ENCODE measurements at places on chromosomes 12 and 14. TPM values are rescaled to one million over a fixed set of nuclear protein-coding genes. Genes with fewer than 3 reads are reported as not detected.

SERPINA5 gene
- total RNA-seq: 1.4 TPM

A2M gene
- total RNA-seq: 76.7 TPM

TSPAN11 gene
- 21.4 TPM for total RNA-seq

ERP27 gene
- not detected for total RNA-seq

ACRBP gene
- 2.4 TPM for total RNA-seq

GRCh38 chr14:83863042-83863774 lies 1666.7 kb upstream of the FLRT2 start:
- no peak for DNase-seq

DNA sequence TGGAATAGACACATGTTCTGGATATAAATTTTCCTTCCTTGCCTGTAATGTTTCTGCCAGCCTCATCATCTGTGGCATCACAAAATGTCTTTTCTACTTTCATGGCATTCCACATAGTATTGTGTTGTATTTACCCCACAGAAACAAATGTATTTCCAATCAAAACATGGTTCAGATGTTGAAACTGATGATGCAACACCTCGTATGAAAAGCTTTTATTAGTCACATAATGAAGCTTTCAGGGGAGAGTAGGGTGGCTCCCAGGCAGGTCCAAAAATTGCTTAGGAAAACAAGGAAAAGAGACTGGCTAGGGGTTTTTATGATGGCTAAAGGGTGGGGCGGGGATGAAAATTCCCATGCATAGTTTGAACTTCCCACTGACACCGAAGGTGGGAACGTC lies 29.1 kb upstream of the ZNF641 start:
- no peak for DNase-seq

- no peak for DNase-seq
Measured at GRCh38 chr12:47112679-47113078, 32.9 kb upstream of the AMIGO2 start.

DNA sequence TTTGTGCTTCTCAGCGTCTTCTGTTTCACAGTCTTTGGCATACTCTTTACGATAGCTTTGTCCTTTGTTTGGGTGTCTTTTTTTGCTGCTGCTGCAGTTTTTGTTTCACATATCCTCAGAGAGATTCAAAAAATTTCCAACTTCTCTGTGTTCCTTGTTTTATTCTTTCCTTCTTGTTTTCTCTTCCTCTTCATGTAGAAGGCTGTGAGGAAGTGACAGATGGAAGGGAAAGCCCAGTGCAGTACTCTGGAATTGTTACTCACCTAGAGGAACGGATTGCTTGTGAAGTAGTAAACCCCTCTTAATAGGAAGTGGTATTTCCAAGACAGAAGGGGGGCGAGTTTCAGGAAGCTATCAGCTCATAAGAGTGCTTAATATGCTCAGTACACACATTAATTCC lies 1.7 kb downstream of the CREBL2 start:
- DNase-seq: no peak

DNA sequence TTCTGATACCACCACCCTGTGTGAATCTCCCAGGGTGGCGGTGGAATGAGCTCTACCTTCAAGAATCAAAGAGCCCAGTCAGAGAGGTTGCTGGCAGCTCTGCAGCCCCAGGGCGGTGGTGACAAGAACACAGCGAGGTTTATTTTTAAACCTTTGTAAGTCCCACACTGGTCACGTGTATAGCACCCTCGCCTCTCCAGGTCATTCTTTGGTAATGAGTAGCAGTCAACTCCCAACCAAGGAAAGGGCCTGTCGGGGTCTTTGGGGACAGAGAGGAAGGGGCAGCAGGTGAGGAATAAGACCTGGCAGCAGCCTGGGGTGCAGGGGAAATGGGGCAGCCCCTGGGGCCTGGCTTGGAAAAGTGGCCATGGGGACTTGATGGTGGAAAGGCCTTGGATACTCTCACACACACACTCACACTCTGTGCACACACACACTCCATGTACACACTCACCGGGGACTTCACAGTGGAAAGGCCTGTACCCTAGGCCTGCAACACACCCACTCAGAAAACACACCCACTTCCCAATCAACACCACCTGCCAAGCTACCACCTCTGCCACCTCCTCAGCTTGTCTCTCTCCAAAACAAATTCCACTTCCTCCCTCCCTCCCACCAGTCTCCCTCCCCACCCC lies 178.6 kb downstream of the DPF3 start:
- no peak for DNase-seq

- no peak for DNase-seq
Measured at GRCh38 chr14:103519043-103519836, 3.4 kb downstream of the CKB start.

DNA sequence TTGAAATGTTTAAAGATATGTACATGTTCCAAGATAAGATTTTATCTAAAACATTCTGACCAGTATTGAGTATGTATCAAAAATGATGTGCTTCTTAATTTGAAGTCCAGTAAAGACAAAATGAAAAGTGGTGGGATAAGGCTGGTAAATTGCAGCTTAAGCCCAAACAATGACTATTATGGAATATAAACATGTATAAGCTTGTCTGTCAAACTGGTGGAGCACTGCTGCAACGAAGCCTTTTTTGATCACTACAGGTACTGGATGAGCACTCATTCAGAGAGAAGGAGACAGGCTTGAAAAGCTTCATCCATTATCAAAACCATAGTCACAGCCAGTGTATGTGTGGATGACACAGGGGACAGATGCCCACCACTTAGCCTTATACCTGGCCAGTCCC lies 138.4 kb downstream of the ATP23 start:
- no peak for DNase-seq

- no peak for DNase-seq
Measured at GRCh38 chr14:24780281-24780680, 146.3 kb upstream of the GZMB start.

MANSC1 gene
- total RNA-seq: 5.5 TPM

GRCh38 chr12:62162214-62162613 lies 98.0 kb upstream of the USP15 start:
- no peak for DNase-seq

SLC41A2 gene
- total RNA-seq: 3.8 TPM

- DNase-seq: no peak
Measured at GRCh38 chr14:27315947-27316346, 718.1 kb upstream of the NOVA1 start.

SPIC gene
- not detected for total RNA-seq

DNA sequence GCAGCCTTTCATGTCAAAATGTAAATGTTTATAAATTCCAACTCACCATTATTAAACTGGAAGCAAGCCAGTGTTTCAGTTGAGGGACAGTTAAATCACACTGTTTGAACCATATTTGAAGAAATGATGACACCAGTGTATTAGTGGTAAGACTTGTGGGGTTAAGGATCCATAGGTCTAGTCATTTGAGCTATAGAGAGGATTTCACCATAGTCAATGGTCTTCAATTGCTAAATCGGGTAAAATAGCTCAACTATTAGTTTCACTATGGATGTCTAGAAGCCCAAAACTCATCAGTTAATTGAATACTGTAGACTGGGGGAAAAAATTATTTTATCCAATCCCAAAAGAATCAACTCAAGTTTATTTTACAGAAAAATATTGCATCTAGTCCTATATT lies 659.1 kb downstream of the NRXN3 start:
- DNase-seq: no peak

EFS gene
- 104 TPM for total RNA-seq

TMEM52B gene
- not detected for total RNA-seq

KRT74 gene
- total RNA-seq: not detected

SLC7A7 gene
- 0.54 TPM for total RNA-seq

GRCh38 chr14:63709589-63709988 lies 18.3 kb downstream of the SGPP1 start:
- DNase-seq: no peak

GRCh38 chr12:1880153-1880845 lies 38.2 kb downstream of the CACNA2D4 start:
- no peak for DNase-seq

- DNase-seq: no peak
Measured at GRCh38 chr12:26434299-26435068, 239.1 kb downstream of the SSPN start.

CGRRF1 gene
- 23.8 TPM for total RNA-seq

- DNase-seq: no peak
Measured at GRCh38 chr14:105332350-105332874, 17.9 kb downstream of the PACS2 start.

DNA sequence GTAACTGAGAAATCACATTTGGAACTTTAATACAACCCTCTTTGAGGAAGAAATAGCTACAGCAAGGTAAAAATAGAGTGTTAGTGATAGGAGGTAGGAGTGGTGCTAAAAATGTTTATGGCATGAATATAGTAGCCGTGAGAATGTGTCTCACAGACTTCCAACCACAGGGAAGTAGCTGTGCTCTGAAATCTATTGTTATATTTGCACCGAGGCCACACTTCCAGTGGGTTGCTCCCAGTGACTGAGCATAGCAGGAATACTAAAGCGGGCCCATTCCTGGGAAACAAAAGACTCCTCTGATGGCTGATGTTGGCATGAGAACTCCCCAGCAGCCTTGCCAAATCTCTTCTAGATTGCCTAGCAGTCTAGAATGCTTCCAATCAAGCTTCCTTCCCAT lies 174.1 kb upstream of the PLXNC1 start:
- DNase-seq: no peak

ITGB7 gene
- total RNA-seq: not detected

GRCh38 chr14:23610815-23611289 lies 25.3 kb upstream of the DHRS2 start:
- DNase-seq: no peak

SYNDIG1L gene
- total RNA-seq: not detected

- peak; percentile 9 for DNase-seq
Measured at GRCh38 chr12:110245369-110245772, 35.7 kb upstream of the ATP2A2 start.

KRT75 gene
- not detected for total RNA-seq

DNA sequence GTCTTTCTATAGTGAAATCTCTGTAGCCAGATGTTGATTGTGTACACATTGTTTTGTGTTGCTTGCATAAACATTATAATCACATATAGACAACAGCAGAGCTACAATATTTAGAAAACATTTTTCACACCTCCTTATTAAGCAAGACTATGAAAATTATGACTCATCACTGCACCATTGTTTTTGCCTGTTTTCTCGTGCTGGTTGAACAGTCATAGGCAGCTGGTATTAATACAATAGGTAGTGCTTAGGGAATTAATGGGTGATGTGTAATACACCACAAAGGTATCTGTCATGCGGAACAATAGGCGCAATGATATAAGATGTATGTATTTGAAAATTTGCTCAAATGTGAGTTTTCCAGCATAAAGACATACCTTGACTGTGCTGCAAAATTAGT lies 449.3 kb downstream of the FOXG1 start:
- no peak for DNase-seq

GRCh38 chr14:89476354-89476896 lies 59.4 kb upstream of the FOXN3 start:
- DNase-seq: no peak

ACSM4 gene
- total RNA-seq: not detected

DNA sequence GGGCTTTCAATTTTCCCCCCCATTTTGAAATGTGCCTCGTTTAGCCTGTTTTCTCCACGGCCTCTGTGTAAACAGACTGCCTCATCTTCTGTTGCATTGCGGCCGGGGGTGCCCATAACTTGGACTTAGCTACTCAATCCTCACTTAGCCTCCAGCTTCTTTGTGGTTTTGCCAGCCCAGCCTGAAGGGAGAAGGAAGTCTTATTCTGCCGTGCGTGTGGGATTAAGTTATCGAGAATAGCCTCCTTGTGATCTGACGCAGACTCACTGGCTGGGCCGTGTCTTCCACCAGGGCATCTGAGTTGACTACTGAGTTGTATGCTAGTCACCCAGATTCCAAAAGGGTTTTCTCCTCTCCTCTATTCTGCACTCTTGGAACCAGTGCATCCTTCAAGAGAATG lies 8.1 kb downstream of the PRKAB1 start:
- no peak for DNase-seq

- no peak for DNase-seq
Measured at GRCh38 chr14:31477248-31477647, 10.6 kb downstream of the GPR33 start.

GRCh38 chr12:69254046-69254445 lies 14.7 kb downstream of the CPSF6 start:
- no peak for DNase-seq

GRCh38 chr14:101480022-101480746 lies 81.1 kb upstream of the DIO3 start:
- DNase-seq: no peak

- no peak for DNase-seq
Measured at GRCh38 chr12:103696101-103696500, 109.0 kb downstream of the STAB2 start.

GRCh38 chr12:89709995-89710872 lies 1.6 kb upstream of the ATP2B1 start:
- DNase-seq: peak; percentile 61

CDKN1B gene
- 52.5 TPM for total RNA-seq

DNA sequence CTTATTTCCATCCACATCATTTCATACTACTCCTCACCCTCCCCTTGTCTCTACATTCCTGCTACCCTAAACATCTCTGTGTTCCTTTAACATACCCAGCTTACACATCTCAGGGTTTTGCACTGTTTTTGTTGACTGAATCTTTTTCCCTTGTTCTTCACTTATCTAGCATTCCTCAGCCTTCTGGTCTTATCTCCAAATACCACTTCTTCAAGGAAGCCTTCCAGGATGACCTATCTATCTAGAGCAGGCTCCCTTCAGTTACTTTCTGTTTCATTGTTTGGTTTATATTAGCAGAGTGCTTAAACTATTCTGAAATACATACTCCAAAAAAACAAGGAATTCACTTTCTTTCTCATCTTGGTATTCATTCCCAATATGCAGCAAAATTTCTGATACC lies 353.1 kb downstream of the NAV3 start:
- DNase-seq: no peak

GNB3 gene
- 21.2 TPM for total RNA-seq

OTOGL gene
- total RNA-seq: 0.12 TPM

DNA sequence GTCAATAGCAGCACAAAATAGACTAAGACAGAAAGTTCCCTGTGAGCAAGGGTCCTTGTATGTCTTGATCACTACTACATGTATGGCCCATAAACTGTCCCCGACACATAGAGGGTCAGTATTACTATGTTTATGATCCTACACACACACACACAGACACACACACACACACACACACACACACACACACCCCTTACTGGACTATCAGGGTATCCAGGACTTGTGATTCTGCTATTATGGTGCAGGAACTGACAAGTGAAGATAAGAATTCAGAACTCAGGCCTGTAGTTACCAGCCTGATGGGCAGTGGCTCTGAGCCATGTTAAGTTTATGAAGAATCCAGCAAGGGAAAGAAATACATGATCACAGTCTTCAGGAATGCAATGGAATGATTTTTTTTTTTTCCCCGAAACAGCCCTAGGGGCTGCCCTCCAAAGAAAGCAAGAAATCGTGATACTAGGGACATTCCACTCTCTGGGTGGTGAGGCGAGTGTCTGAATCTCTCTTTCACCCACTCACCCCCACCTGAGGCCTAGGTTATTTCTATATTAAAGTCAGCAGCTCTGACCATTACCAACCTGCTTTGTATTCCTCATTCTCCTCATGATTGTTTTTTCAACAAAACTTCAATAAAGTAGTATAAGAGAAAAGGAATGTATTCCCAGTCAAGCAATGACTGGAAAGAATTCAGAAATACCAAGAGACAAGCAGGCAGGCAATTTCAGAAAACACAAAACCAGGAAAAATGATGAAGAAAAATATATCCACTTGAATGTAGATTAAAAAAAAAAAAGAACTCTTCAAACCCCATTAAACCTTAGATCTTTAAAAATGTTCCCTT lies 105.8 kb downstream of the AVPR1A start:
- DNase-seq: no peak

GRCh38 chr14:21352587-21352986 lies 31.2 kb downstream of the SUPT16H start:
- no peak for DNase-seq

Measured in neural crest cell (in vitro differentiated cells).